A549 treated with DMSO at 1 μM for 4 hours (cell line): ENCODE measurements at places on chromosomes 4 and X. TPM values are rescaled to one million over a fixed set of nuclear protein-coding genes. Genes with fewer than 3 reads are reported as not detected.

The SOWAHB gene
- total RNA-seq = not detected in 5 replicates

The KDR gene
- 0.01 to 0.02 TPM in 2 of 5 replicates, not detected in the others for total RNA-seq

The CTAG1B gene
- total RNA-seq = not detected in 5 replicates

The TMEM184C gene
- 23.0 to 27.2 TPM (median 24.1 TPM) in 5 replicates for total RNA-seq

The EDA2R gene
- 11.5 to 15.2 TPM (median 14.7 TPM) in 5 replicates for total RNA-seq

The SHOX gene
- total RNA-seq = not detected in 5 replicates

The TRPC3 gene
- total RNA-seq = 0.04 to 0.07 TPM in 2 of 5 replicates, not detected in the others

The ERVMER34-1 gene
- 0.48 to 1.2 TPM (median 0.61 TPM) in 5 replicates for total RNA-seq

The OTC gene
- not detected in 5 replicates for total RNA-seq

The GPRIN3 gene
- total RNA-seq = 3.4 to 7.8 TPM (median 6.3 TPM) in 5 replicates

The IL13RA1 gene
- total RNA-seq = 46.1 to 57.1 TPM (median 54.2 TPM) in 5 replicates

The TIMM17B gene
- 84.7 to 110 TPM (median 97.3 TPM) in 5 replicates for total RNA-seq

The SSX2B gene
- not detected in 5 replicates for total RNA-seq

The TDO2 gene
- total RNA-seq = 0.28 to 1.2 TPM (median 0.91 TPM) in 5 replicates

The MTM1 gene
- 5.7 to 8.6 TPM (median 7.6 TPM) in 5 replicates for total RNA-seq

The NDST4 gene
- total RNA-seq = not detected in 5 replicates

The COMMD8 gene
- 12.0 to 16.6 TPM (median 13.6 TPM) in 5 replicates for total RNA-seq

The REELD1 gene
- not detected in 5 replicates for total RNA-seq
